Cardiac septum (tissue), 1 donor: ENCODE measurements at places on chromosomes 5 and 9. TPM values are rescaled to one million over a fixed set of nuclear protein-coding genes. Genes with fewer than 3 reads are reported as not detected.

The ALDH1A1 gene
- total RNA-seq, result 6.2 TPM

The GNA14 gene
- 2.7 TPM for total RNA-seq

The TNFSF8 gene
- total RNA-seq, result 0.86 TPM

The PRR7 gene
- total RNA-seq, result 5.1 TPM

The HOMER1 gene
- 67.4 TPM for total RNA-seq

The PRR16 gene
- total RNA-seq, result 18.1 TPM

The POU5F2 gene
- 0.73 TPM for total RNA-seq

The AJM1 gene
- 8.6 TPM for total RNA-seq

The CARTPT gene
- not detected for total RNA-seq

The AFAP1L1 gene
- total RNA-seq, result 55.2 TPM

The SPATA6L gene
- 2.4 TPM for total RNA-seq

The IL9 gene
- total RNA-seq, result not detected

DNA sequence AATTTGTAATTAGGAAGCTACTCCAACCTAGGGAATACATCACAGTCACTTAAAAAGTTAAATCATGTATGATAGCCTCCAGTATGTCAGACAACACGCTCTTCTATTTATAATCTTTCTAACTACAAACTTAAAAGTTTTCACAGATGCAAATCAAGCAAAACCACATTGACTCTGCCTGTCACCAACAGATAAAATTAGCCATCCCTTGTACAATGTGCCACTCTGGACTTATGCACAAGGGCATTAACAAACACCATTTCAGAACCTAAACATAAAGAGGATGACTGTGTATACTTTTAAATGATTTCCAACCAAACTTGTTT, 14.7 kb downstream of the ERP44 start:
- no peak for DNase-seq

DNA sequence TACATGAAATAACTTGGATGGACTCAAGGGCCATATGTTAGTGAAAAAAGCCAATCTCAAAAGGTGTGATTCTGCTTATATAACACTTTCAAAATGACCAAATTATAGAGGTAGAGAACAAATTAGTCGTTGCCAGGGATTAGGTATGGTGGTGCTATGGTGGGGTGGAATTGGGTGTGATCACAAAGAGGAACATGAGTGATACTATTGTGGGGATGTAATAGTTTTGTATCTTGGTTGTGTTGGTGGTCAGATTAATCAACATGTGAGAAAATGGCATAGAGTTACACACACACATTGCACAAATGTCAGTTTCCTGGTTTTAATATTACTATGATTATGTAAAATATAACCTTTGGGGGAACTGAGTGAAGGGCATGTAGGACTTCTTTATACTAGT, 31.9 kb downstream of the CAMK4 start:
- no peak for DNase-seq

DNA sequence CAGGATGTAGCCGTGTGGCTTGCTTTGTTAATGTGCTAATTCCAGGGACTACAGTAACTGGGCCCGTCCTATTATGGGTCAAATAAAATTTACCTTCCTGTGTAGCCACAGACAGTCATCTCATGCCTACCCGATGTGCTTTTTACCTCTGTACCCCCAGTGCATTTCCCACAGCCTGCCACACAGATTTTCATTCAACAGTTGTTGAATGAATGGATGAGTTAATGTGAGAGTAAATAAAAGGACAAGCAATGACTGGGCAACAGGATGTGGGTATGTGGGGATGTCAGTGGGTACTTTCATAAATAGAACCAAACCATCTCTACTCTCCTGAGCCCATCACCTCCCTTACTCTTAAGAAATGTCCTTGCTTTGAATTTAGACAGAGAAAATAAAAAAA, 441.2 kb upstream of the ZNF462 start:
- DNase-seq, result no peak

DNA sequence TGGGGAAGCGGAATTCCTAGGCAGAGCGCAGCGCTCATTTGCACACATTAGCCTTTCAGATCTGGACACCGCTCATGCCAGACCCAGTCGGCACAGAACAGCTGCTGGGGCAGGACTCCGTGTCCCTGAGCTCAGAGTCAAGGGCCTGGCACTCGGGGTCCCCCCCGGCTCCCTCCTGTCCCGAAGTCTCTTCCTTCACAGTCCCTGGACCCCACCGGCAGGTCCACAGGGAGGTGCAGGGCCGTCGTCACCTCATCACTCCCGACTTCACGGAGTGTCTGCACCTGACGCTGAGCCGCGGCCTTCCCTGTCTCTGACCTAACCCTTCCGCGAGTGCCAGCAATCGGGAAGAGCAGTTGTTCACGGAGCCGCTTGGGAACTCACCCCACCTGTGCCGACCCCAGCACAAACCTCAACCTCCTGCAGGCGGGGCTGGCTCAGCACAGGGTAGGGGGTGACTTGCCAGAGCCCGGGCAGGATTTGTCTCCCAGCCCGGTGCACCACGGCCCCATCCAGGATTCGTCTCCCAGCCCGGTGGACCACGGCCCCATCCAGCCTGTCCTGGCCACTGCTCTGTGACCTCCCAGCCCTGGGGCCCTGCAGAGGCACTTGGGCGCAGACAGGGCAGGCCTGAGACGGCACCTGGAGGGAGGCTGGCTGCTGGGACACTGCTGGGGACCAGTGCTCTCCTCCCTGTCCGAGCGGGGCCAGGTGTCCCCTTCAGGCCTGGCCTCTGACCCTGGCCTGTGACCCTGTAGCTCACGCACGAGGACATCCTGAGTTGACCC, 9.9 kb upstream of the SLC9A3 start:
- no peak for DNase-seq

DNA sequence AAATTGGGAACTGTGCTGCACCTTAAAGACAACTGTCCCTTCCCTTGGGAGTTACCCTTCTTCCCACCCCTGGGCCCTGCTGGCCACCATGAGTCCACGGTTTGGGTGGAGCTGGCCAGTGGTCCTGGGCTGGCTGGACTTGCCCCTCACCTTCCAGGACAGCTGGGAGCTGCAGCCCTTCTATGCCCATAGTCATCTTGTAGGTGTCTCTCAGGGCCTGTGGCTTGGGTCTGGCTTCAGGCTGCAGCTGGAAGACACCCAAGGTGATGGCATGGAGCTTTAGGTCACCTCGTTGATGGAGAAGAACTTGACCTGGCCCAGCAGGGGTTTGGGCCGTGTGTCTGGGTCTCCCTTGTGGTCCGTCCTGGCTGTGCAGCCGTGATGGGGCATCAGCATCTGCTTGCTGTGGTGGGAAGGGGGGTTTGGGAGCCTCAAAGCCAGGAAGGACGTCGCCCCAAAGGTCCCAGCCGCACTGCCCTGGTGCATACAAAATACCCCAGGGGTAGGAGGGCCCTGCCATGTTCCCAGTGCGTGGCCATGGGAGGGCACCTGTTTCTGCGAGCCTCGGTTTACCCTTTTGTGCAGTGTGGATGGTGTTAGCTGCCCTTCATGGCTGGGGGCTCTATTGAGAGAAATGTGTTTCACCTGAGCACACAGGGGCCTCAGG, 8.9 kb downstream of the WNK2 start:
- DNase-seq, result no peak

- DNase-seq, result no peak
Observed at GRCh38 chr5:8291641-8292040, 422.7 kb downstream of the MTRR start.

- DNase-seq, result no peak
Observed at GRCh38 chr5:14400611-14401010, 181.0 kb upstream of the OTULINL start.

- DNase-seq, result peak; percentile 41
Observed at GRCh38 chr9:133202145-133202513, 6.9 kb downstream of the OBP2B start.

DNA sequence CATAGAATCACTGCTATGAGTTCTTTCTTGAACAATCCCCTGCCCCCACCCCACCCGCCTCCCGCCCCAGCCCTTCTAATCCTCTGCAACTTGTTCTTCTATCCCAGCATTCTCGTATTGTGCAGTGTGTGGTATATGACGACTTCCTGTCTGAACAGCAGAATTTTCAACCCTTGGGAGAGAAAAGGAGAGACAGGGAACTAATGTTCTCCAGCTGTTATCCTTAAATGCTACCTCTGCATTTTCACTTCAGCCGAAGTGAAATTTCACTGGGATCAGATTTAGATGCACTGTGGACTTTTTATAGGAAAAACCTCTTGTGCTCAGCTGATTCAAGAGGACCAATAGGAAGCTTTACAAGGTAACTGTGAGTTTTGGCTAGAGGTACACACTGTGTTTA, 2.2 kb downstream of the FBXL7 start:
- DNase-seq, result no peak

GRCh38 chr9:111038331-111039230, at the start of gene LPAR1:
TSS of gene LPAR1 (minus strand) at chr9:111038470. CDS start at chr9:110972117, 66,353 bp downstream.
- DNase-seq, result no peak

GRCh38 chr9:108356806-108357205, 499.0 kb downstream of the ACTL7B start:
- no peak for DNase-seq

GRCh38 chr9:95075700-95076099, 241.8 kb downstream of the FANCC start:
- DNase-seq, result peak; percentile 64

- DNase-seq, result no peak
Observed at GRCh38 chr9:117787746-117788145, 83.5 kb downstream of the TLR4 start.

GRCh38 chr5:57509501-57510260, 27.1 kb upstream of the ACTBL2 start:
- DNase-seq, result no peak
